ENCODE measurements at places on chromosomes 5 and 9. TPM values are rescaled to one million over a fixed set of nuclear protein-coding genes. Genes with fewer than 3 reads are reported as not detected.

Gene ARID3C
- total RNA-seq: not detected

Gene EIF4E1B
- total RNA-seq: not detected

- no peak for DNase-seq
Observed at GRCh38 chr5:178630475-178630930, 3.7 kb upstream of the CLK4 start.

GRCh38 chr5:91403438-91403837 is 20.3 kb upstream of the ARRDC3 start:
- DNase-seq: no peak
